ENCODE measurements at places on chromosomes 5 and 9. TPM values are rescaled to one million over a fixed set of nuclear protein-coding genes. Genes with fewer than 3 reads are reported as not detected.

GRCh38 chr9:108259917-108260675 is 595.7 kb downstream of the ACTL7B start:
- no peak for DNase-seq

- no peak for DNase-seq
These were observed 483.7 kb downstream of the ENC1 start for GRCh38 chr5:74156728-74157383.

DNA sequence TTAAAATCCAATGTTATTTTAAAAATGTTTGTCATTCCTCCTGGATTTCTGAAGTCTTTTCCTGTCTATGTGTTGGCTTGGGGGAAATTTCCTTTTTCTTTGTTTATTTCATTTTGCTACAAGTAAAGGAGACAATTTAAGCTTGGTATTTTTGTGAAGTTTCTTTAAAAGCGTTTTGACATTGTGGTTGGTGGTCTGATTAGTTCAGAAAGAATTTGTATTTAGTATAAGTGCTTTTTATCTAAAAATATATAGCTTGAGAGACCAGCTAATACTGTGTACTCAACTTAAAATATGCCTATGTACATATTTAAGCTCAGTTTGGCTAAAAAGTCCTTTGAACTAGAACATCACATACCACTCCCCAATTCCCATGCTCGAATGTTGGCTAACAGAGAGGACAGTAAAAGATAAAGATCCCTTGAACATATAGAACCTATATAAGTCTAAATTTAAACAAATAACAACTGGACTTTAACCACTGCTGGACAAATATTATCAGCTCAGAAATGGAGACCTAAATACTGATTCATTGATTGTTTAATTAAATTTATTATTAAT is 237.6 kb downstream of the TLE4 start:
- no peak for DNase-seq

DNA sequence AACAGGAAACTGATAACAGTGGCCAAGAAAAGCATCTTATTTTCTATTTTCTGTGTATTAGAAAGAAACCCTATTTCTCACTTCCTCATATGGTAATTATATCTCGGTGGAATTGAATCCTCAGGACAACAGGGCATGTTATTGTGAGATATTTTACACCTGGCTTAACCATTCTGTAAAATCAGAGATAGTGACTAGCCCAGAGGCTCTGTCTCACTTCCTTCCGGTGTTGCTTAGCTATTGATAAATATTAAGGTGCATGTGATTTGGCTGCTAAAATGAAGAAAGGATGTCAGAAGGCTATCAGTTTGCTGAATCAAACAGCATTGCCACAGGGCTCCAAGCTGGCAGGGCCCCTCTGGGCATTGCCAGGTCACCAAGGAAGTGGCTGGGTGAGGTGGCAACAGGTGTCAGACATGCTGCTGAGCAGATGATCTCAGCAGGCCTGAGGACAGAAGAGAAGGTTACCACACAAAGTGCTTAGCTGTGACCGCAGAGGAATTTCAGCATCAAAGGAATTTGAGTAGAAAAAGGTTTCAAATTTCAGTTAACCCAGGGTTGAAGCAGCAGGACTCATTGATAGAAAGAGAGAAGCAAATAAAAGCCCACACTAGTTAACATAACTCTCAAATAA is 330.7 kb downstream of the PDE4D start:
- no peak for DNase-seq

DNA sequence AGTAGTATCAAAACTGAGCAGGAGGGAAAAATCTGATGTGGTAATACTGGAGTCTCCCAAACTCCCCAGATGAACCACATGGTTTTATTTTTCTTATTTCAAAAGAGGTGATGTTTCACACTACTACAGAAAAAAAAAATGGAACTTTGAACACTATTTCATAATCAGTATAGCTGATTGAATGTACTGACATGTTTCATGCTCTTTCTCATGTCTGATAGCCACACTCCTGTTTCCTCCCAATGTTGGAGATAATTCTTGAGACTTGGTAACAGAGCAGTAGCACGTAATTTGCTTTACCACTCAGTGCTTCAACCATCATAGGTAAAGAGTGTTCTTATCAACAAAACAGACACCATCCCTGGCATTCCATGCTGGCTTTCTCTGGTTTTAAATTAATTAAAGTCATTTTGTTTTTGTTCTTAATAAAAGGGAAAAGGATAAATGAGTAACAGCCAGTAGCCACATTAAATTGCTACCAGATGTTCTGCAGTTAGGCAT is 85.2 kb downstream of the MUSK start:
- no peak for DNase-seq

GRCh38 chr9:37327553-37327952 is 94.9 kb upstream of the GRHPR start:
- no peak for DNase-seq

- no peak for DNase-seq
These were observed 188.6 kb upstream of the ISL1 start for GRCh38 chr5:51194671-51195070.

DNA sequence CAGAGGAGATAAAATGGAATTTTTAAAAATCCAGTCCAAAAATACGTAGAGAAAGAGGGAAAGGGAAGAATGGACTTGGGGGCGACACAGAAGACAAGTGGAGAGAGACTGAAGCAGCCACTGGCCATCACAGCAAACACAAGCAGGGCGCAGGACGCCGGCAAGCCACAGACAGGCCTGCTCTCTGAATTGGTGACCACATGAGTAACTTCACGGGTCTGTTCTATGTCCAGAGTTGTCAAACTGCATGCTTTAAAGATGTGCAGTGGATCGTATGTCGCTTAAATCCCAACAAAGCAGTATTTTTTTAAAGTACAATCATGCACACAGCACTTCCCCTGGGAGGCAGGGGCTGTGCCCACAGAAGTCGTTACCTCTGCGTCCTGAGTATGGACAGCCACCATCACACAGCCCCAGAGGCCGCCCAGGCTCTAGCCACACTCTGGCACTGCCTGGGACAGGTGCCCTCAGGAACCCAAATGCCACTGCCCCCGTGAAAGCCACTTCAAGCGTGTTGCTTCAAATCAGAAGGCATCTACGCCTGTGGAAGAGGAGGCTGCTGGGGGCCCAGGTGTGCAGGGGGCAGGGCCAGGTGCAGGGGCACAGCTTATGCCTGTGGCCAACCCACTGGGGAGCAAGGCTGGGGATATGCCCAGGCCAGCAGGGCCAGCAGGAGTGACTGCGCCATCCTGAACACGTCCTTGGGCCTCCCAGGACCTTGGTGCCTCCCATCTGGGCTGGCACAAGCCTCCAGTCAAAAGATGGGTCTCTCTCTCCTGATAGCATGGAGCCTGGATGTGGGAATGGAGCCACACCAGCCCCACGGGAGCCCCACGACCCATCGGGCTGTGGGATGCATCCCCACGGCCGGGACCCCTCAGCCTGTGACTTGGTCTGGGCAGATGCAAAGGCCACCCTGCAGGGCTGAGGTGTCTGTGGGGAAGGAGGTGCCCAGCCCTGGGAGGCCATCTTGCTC is 5.9 kb upstream of the LRRC14B start:
- DNase-seq: no peak

Gene ST8SIA4
- total RNA-seq: 53.3 TPM

Gene LOX
- total RNA-seq: not detected

Gene CBY3
- not detected for total RNA-seq

Gene IL13
- 119 TPM for total RNA-seq

Gene MUSK
- not detected for total RNA-seq

Gene ZNF366
- total RNA-seq: not detected

Gene CCDC183
- 0.26 TPM for total RNA-seq

Gene JAK2
- 27.0 TPM for total RNA-seq

Gene DMRT2
- total RNA-seq: not detected

Gene CDH6
- not detected for total RNA-seq

Gene BARX1
- not detected for total RNA-seq

Gene GPX8
- not detected for total RNA-seq

Gene GFI1B
- not detected for total RNA-seq

All from activated CD8-positive, alpha-beta memory T cell treated with anti-CD3 and anti-CD28 coated beads, Interleukin-2, amount 10 ng/mL, durations not matched to agents 7 days and 5 days (primary cell).